ENCODE measurements at places on chromosomes 3 and 15.

DNA sequence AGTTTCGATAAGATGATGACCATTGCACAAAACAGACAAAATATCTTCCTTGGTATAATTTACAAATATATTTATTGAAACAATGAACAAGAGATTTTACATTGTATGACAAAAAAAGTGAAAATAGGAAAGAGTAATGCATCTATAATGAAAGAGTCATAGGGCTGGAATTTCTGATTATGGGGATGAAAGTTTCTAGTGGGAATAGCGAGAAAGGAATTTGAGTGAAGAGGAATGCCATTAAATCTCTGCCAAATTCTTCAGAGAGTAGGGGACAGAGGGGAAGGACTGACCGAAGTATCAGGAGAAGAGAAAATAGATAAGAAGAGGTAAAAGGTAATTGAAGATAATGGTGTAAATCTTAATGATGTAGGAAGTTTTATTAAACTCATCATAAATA lies 125.4 kb downstream of the VGLL3 start:
- no peak for DNase-seq

- no peak for DNase-seq
These were observed 4.0 kb upstream of the CFAP100 start for GRCh38 chr3:126390751-126391150.

GRCh38 chr3:122258757-122259371 lies 66.2 kb upstream of the CSTA start:
- DNase-seq, result no peak

- peak; percentile 28 for DNase-seq
These were observed at the start of gene CAND2 for GRCh38 chr3:12796171-12797123. TSS of gene CAND2 (plus strand) at chr3:12796680. CDS start at chr3:12796721, 41 bp downstream.

- no peak for DNase-seq
These were observed 18.0 kb upstream of the KCNAB1 start for GRCh38 chr3:156102267-156102931.

- DNase-seq, result no peak
These were observed 59.4 kb downstream of the WNT5A start for GRCh38 chr3:55427739-55428138.

DNA sequence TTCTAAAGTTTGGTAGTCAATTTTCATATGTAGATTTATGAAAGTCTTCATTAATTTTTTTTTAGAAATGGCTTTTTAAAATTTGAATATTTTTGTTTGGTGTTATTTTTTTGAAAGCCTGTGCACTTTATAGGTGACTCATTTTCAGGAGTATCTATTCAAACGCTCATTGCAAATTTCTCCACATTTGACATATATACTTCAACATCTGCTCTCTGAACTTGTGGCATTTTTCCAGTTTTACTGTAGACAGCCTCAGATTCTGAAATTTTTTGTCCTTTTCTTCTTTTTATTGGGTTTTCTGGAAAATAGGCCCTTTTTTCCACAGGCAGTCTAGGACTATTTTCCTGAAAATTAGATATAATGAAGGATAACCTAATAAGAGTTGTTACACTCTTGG lies 396.6 kb downstream of the RBMS3 start:
- no peak for DNase-seq

- DNase-seq, result no peak
These were observed 148.9 kb upstream of the PEX5L start for GRCh38 chr3:180185650-180186049.

GRCh38 chr3:74845081-74845480 lies 230.6 kb upstream of the CNTN3 start:
- no peak for DNase-seq

DNA sequence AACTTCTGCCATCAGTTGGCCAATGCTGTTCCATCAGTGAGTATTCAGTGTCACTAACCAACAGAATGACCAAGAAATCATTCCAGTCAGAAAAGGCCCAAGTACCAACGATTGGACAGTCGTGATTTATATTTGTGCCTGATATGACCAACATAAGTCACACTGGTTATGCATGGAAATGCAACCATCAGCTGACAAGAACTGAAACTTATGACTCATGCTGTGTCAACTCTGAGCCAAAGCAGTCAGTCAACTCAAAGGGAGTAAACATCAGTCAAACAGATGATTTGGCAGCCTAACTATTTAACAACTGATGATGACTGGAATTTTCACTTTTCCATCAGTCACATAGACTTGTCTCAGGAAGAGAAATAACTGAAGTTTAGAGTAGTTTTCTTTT lies 142.4 kb downstream of the ANXA2 start:
- DNase-seq, result peak; percentile 81

DNA sequence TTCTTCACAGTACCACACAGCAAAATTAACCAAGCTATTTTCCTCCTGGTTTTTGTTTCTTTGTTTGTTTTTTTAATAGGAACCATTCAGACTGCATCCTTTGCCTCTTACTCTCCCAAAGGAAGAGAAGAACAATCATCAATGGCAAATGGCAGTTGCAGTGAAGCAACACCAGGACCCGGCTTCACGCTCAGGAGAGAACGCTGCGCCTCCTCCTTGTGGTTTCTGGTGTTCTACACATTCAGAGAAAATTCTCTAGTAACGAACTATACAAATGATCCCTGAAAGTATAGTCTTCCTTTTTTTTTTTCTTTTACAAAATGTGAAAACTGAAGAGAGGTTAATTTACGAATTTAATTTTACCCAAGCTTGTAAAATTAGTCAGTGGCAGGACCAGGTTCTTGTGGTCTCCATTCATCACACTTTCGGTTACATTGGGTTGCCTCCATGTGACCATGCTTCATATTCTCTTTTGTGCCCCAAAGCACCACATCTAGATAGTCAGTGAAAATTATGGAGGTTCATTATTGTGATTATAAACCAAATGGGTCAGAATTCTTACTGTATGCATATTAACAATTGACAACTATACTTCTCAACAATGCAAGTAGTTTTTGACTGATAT lies 10.6 kb upstream of the MINDY2 start:
- DNase-seq, result no peak

DNA sequence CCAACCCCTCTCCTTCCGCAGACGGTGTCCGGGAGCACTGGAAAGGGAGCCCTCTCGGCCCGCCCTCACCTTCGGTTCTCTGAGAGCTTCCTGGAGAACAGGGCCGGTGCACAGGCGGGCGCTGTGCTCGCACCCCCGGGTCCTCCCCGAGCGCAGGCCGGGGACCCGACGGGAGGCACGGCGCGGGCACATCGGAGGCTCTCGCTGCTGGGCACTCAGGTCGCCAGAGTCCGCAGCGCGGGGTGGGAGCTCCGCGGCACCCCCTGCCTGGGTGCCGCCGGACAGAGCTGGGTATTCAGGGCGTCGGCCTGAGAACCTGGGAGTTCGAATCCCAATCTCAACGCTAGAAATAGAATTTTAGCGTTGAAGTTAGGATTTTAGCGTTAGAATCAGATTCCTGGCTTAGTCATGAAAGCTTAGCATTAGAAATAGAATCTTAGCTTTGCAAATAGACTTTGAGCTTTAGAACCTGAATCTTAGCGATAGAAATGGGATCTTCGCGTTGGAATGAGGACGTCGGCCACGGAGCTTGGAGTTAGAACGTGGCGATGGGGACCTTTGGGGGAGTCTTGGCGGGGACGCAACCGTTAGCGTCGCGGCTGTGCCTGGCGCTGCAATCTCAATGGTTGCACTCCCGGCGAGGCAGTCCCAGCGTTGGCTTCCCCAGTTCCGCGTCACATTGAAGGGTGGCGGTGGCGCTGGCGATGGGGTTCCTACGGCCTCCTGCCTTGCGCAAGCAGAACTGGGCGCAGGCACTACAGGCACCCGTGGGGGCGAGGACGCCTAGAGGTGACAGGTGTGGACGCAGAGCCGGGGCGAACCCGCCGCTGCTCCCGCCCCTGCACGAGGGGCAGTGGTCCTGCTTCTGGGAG lies 549 bp downstream of the TRH start:
- DNase-seq, result no peak

DNA sequence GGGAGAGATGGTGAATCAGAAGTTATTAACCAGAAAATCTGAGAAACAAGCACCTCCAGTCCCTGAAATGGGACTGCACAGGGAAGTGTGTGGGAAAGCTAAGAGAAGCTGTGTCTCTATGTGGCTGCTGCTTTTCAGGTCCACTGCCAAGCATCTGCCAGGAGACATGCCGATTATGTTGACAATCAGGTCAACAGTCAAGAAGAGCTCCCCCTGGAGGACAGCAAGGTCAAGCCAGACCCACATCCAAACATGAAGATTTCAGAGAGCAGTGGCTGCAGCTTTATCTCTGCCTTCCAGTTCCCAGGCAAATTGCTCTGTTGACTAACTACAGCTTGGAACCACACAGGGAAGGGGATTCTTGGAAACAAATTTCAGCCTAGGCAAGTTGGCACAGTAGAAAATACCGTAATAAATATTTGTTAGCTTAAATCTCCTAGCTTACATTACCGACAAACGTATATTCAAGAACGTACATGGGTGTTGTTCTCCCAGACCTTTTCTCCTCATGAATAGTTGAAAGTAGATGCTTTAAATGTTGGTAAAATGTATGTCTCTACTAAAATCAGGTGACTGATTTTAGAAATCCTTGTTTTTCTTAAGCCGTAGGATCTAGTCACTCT lies 394.5 kb upstream of the RARB start:
- no peak for DNase-seq

- no peak for DNase-seq
These were observed 32.2 kb downstream of the KAT2B start for GRCh38 chr3:20072422-20072821.

DNA sequence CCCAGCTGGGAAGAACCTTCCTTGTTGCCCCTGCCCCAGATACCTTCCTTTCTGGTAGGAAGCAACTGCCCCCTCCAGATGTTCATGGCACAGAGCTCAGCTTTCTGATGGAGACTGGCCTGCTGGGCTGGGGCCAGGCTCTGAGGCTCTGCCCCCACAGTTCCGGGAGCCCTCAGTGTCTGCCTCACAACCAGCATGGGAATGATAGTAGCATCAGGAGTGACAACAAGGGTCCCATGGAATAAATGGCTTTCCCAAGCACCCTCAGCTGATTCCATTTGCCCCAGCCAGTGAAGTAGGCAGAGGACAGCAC lies 65.6 kb upstream of the IQSEC1 start:
- DNase-seq, result no peak

GRCh38 chr15:71807691-71808091 lies 2.7 kb upstream of the NR2E3 start:
- DNase-seq, result no peak

DNA sequence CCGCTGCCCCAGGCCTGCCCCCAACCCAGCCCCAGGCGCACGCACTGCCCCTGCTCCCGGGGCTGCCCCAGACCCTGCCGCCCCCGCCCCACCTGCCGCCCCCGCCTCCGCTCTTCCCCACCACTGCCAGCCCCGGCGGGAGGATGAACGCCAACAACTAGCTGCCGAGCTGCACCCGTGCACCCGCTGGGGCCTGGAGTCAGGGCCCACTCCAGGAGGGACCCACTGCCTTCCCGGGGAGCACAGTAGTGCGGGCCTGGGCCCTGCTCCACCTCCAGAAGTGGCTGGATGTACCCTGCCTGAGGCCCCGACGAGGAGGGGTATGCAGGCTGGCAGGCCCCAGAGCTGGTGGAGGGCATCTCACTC lies 10.9 kb downstream of the ZBTB47 start:
- no peak for DNase-seq

- no peak for DNase-seq
These were observed 23.3 kb downstream of the IL1RAP start for GRCh38 chr3:190537146-190537545.

GRCh38 chr3:69751074-69751476 lies 11.8 kb downstream of the MITF start:
- DNase-seq, result no peak

DNA sequence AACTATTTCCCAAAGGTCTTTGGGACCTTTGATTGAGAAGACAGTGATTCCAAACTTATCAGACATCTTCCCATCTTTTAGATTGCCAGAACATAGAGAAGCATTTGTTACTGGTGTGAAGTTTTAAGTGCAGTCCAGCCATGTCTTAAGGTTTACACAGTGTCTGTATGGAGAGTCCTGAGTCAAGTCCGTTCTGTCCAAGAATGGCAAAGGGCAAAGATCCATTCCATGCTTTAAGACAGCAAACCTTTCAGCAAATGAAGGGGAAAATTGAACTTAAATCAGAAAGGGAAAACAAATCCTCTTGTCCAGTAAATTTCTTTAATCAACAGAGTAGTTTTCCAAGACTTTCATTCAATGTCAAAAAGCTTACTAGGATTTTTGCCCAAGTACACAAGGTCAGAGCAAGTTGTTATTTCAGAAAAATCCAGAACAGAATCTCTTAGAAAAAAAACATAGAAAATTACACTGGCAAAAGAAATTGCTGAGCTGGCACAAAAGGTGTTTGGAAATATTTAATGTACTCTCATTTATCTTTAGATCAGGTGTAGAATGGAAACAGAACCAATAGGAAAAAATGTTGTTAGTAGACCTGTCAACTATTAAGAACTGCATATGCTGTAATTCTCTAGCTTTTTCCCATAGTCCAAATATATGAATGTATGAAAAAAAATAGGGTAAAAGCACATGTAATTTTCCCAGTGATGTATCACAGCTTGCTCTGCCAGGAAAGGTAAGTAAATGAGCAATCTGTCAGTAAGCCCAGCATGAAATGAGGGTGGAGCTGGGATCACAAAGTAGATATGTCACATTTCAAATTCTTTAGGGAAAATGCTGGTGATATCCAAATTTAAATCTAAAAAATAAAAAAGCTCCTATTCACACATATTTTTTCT lies 1099.9 kb downstream of the TUSC7 start:
- no peak for DNase-seq

DNA sequence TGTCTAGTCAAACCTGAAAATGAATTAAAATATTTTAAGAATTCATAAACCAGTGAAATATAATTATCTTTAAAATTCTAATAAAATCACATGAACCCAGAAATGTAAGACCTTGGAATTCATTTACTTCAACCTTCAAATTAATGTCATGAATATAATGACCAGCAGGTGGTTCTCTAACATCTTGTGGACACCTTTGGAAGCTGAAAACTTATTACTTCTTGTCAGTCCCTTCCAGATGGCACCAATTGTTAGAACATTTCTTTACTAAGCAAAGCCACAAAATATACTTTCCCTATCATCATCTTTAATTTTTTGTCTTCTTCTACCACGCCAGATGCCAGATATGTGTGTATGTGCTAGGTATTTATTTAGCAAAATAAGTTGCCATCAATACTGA lies 240.0 kb downstream of the MBNL1 start:
- DNase-seq, result no peak

GRCh38 chr3:41304593-41304992 lies 105.3 kb downstream of the CTNNB1 start:
- DNase-seq, result no peak

DNA sequence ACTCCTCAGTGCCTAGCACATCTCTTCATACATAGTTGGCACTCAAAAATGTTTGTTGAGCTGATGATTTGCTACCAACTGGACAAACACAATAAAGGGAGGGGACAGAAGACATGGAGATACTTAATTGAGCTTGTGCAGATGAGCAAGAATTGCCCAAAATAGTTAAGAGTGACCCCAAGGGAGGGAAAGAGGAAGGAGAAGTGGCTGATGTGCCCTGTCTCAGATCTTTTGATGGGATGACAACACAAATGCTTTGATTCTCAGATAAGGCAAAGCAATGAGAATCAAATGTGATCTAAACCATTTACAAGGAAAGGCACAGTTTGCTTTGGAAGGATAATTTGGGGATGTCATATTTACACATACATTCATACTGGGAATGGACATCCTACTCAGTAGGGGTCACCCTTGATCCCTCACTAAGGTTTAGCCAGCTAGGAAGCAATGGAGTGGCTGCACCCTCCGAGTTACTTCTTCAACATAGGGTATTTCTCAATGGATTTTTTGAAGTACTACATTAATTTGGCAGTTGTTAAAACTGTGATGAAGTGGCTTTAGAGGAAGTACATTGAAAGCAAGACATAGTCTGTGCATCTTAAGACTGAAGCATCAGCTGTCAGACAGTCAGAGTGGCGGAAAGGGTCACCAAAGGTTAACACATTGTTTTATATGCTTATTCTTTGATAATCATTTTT lies 21.9 kb upstream of the SSR3 start:
- no peak for DNase-seq

- no peak for DNase-seq
These were observed 11.6 kb upstream of the PLSCR4 start for GRCh38 chr3:146262371-146263110.

Data from T-helper 2 cell (primary cell).